Motor neuron (in vitro differentiated cells): ENCODE measurements at places on chromosomes 2 and 18. TPM values are rescaled to one million over a fixed set of nuclear protein-coding genes. Genes with fewer than 3 reads are reported as not detected.

Gene NIFK
- total RNA-seq: 90.1 and 96.1 TPM in 2 replicates

Gene SRD5A2
- 0.23 TPM in 1 of 2 replicates, not detected in the other for total RNA-seq

Gene PARD3B
- 14.9 and 21.8 TPM in 2 replicates for total RNA-seq

Gene OTOS
- not detected in 2 replicates for total RNA-seq

Gene TCF23
- total RNA-seq: 0.66 and 0.87 TPM in 2 replicates

Gene NDUFV2
- 134 and 140 TPM in 2 replicates for total RNA-seq

Gene SLC25A12
- total RNA-seq: 25.9 and 27.1 TPM in 2 replicates

Gene GPR35
- total RNA-seq: 0.31 and 0.38 TPM in 2 replicates

Gene UGT1A5
- total RNA-seq: not detected in 2 replicates

Gene ALPP
- 1.4 TPM in 1 of 2 replicates, not detected in the other for total RNA-seq

Gene BMP10
- total RNA-seq: 0.27 TPM in 1 of 2 replicates, not detected in the other

Gene CCDC68
- not detected in 2 replicates for total RNA-seq

Gene RALB
- 24.2 and 24.6 TPM in 2 replicates for total RNA-seq

DNA sequence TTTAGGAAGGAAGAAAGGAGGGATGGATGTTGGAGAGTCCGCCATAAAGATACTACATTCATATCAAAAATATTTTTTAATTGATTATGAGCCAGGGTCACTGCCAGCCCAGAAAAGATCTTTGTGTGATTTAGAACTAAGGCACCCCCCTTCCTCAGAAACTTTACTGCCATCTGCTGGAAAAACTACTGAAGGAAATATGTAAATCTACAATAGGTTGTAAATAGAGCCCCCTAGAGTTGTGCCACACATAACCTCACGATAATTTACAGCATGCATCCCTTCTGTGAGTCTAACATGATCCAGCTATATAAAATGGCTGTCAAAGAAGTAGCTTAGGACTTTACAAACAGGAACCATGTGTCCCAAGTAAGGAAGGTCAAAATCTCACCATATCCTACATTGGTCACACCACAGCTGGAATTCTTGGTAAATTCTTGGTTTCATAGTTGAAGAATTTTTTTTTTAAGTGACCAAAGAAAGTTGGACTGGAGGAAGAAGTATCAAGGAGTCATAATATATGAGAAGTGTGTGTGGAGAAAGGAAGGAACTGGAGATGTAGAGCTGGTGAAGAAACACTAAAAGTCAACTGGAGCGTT, 152.5 kb downstream of the CYP26B1 start:
- no peak for ATAC-seq

DNA sequence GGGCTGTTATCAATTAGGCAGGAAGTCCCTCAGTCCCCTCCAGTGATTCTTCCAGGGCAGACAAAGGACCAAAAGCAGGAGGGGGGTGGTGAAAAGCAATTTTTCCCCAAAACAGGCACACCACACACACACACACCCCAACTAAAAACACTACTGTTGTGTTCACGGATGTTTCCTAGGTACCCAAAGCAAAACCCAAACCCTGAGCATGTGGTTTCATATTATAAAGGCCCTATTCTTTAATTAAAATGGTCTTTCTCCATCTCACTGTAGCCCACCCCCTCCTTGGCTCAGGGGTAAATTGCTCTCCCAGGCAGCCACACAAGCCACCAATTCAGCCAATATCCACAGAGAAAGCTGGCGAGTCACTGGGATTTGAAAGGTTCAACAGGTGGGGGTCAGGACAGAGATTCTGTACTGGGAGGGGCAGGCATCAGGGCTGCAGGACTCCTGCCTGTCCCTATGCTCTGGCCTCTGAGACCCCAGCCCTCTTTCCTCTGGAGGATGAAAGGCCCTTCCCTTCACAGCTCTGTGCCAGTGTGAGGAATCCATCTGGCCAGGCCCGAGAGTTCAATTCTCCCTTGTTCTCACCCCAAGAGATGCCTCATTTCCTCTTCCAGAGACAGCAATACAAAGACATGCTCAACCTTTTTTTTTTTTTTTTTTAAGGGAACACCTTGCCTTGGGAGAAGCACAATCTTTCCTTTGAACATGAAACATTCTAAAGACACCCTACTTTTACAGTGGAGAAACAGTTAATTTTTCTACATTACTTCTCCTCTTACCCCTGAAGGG, 43.6 kb downstream of the SPRED2 start:
- ATAC-seq: no peak

DNA sequence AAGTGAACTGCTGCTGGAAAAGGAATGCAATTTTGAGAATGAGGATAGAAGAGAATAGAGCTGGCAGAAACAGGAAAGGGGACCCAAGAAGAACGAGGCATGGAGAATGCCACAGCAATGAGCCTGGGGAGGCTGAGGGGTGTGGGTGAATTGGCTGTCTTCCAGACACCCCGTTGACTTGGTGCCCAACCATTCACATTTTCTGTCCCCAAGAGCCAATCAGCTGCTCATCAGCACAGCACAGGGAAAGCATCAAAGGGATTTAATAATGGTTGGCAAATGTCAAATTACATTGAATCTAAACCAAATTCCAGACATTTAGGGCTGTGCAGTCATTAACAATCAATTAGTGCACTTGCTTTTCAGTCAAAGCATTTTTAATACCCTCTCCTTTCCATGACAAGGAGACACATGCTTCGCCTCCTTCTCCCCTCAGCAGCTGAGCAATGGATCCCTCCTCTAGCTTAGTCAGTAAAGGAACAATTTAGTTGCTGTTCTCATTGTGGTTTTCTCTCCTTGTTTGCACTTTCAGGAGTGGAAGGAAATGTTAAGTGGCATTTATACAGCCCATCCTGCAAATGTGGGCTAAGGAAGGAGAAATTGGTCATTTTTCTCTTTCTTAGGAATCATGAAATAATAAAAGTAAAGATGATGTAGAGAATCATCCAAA, 98.8 kb downstream of the KLF7 start:
- peak; percentile 8 for ATAC-seq

- no peak for ATAC-seq
These were observed 47.6 kb downstream of the TEX44 start for GRCh38 chr2:231640241-231640640.

- ATAC-seq: peak; percentile 83
These were observed 209.9 kb downstream of the TFCP2L1 start for GRCh38 chr2:121075006-121075551.

DNA sequence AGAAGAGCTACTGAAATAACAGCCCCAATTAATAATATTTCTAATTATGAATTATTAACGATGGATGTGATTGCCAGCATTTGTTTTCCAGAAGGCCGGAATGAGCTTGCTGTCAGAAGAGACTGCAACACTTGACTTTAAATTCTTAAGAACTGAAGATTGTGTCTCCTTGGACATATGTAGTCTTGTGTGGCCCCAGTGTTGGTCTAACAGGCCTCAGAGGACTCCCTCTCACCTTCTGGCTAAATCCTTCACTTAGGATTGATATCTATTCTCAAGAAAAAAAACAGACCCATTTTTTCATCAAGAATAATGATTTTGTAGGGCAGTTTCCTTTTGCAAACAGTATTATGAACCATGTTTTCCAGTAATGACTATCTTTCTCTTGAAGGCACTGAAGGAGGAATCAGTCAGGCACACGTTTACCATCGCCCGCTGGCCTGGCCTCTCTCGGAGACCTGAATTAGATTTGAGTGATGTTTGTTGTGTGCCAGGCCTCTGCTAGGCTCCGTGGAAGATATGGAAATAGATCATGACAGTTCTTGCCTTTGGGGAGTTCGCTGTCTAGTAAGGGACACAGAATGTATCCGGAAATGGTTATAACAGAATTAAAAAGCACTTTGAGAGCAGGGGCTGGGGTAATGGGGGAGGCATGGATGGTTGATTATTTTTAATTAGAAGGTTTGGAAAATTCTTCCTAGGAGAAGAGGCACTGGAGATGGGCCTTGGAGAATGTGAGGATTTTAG, 258.0 kb downstream of the MYCN start:
- peak; percentile 67 for ATAC-seq

DNA sequence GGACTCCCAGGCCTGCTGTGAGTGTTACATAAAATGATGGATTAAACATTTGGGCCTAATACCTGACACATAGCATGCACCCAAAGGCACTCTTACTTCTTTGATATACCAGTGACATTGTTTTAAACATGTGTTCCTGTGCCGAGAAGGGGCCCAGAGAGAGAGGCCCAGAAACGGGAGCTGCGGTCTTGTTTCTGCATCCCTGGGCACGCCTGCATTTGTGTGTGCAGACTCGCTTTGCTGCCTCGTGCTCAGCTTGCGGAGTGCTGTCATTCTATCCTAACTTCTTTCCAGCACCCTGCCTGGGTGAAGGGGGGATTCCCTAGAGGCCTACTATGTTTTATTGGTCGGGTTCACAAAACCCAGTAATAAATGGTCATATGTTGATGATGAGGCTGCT, 666.2 kb upstream of the HS6ST1 start:
- no peak for ATAC-seq

DNA sequence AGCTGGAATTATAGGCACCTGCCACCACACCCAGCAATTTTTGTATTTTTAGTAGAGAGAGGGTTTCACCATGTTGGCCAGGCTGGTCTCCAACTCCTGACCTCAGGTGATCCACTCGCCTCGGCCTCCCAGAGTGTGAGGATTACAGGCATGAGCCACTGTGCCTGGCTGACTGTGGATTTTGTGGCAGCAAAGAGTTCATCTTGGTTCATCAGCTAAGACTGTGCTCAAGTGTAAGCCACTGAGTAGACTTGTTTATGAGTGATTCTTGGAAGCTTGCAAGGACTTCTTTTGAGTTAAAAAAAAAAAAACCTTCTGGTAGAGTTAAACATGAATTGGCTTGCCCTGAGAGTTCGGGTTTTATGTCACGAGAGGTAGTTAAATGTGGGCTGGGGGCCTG, 34.7 kb downstream of the CD8B start:
- no peak for ATAC-seq

GRCh38 chr2:161030260-161031063, 129.8 kb upstream of the TANK start:
- ATAC-seq: no peak

- no peak for ATAC-seq
These were observed 30.4 kb downstream of the KLF7 start for GRCh38 chr2:207135340-207135739.

DNA sequence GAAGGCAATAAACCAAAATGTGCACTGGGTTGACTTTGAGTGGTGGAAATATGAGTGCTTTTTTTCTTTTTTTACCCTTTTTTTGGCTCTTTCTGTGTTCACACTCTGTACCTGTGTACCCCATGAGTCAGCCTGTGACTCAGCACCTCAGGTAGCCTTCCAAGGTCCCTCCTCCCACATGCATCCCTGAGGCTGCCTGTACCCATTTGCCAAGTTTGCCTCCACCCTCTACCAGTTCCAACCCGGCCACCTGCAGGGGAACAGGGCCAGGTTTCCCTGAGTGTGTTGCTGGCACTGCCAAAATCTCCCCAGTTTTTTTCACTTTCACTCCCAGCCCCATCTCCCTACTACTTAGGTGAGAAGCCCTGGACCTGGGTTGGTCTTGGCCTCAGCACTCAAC, 14.0 kb downstream of the CXCR1 start:
- no peak for ATAC-seq

- ATAC-seq: peak; percentile 24
These were observed 108.1 kb downstream of the LYPD6 start for GRCh38 chr2:149438330-149438960.

GRCh38 chr2:116411211-116411610, 1403.3 kb upstream of the DDX18 start:
- no peak for ATAC-seq

- ATAC-seq: peak; percentile 43
These were observed 41.6 kb downstream of the ANKRD44 start for GRCh38 chr2:197268786-197269584.

DNA sequence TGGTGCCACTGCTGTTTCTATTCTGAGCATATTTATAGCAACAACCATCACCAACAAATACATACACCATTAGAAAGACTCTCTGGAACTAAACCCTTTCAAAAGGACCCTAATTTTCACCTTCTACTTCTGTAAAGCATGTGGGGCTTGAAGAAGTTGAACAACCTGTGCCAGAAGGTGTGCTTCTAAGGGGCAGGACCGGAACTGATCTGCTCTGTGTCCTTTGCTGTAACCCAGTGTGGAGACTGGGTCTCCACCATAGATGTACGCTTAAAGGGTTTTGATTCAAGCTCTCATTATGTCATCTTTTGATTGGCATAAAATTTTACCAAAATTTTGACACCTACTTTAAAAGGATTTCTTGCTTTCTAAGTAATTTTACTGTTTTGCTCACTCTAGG, 40.3 kb downstream of the WDR43 start:
- ATAC-seq: no peak

DNA sequence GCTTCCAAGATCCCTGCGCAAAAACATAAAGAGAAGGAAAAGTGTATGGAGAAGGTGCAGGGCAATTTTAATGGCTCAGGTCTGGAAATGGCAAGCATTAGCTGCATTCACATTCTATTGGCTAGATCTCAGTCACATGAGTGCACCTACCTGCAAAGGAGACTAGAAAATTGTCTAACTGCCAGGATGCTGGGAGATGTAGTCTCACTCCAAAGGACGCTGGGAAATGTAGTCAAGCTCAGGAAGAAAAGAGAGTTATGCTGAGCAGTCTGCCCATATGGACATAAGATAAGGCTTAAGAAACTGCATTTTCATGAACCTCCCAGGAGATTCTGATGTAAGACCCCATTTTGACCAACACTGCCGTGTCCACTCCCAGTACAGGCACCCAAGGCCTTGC, 9.5 kb upstream of the KLHL29 start:
- ATAC-seq: peak; percentile 90

- peak; percentile 40 for ATAC-seq
These were observed 72.5 kb downstream of the DGKD start for GRCh38 chr2:233426619-233427342.

DNA sequence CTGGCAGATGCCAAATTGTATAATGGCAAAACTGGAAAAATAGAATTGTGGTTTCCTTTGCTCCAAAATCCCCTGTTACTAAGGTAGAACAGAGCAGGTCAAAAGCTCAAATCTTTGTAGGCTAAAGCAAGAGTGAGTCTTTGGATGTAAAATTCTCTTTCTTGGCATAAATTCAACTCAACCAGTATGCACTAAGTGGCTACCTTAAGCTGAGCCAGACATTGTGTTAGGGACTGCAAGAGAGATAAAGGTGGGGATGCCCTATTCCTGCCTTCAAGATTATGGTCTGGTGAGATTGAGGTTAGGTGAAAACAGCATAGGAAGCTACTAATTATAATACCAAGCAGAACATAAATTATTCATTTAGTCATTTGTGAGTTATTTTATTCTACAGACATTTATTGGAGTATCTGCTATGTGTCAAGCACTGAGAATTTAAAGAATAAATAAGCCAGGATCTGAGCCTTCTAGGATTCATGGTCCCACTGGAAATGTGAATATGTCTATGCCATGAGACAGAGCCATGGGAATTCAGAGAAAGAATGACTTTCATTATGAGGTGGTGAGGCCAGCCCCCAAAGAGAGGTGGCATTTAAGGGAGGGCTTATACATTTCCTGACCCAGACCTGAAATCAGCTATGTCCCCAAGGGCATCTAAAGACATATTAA, 198.0 kb upstream of the NCKAP5 start:
- ATAC-seq: no peak

GRCh38 chr18:43312891-43313290, 35.6 kb upstream of the SYT4 start:
- no peak for ATAC-seq

GRCh38 chr2:29050591-29050990, 23.7 kb downstream of the PCARE start:
- no peak for ATAC-seq
